Fibroblast of lung (primary cell): ENCODE measurements at places on chromosomes 7 and 10. TPM values are rescaled to one million over a fixed set of nuclear protein-coding genes. Genes with fewer than 3 reads are reported as not detected.

ICA1 gene
- under 0.01 and 0.17 TPM in 2 replicates for total RNA-seq

DNA sequence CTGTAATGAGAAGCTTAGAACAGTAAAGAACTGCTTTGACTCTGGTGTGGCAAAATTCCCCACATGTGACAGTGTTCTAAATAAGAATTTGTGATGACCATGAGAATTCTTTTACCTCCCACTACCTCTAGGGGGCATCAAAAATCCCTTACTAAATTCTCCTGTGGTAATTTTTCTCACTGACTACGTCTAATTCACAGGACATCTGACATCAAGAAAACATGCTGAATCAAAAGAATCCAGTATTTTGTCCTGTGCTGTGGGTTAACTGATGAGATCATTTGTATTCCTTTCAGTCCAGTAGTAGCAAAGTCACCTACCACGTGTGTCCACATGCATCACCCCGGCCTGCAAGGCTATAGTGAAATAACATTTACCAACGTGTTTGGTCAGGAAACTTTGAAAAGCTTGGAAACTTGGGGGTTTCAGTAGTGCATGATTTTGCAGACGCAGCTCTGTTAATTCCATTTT lies 103.8 kb downstream of the ATE1 start:
- peak; percentile 61 for DNase-seq

STK31 gene
- total RNA-seq, result under 0.01 and 0.17 TPM in 2 replicates

GRCh38 chr10:97311111-97311626 lies 7.9 kb upstream of the FRAT1 start:
- no peak for DNase-seq

DNA sequence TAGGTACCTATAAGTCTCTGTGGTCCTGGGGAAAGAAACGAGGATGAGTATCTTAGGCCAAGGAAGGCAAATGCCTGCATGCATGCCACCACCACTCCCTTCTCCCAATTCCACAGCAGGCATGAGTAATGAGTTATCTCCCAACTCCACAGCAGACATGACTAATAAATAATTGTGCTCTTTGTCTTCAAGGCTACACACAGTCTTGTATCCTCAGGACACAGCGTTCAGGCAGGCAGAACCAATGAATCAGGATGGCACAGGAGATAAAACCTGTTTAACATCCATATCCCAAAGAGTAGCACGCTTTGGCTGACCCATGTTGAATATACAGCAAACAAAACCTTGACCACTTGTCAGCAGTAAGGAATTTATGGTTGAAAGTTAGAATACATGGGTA lies 229.7 kb upstream of the NFE2L3 start:
- no peak for DNase-seq

GIMAP8 gene
- total RNA-seq, result under 0.01 TPM in 2 replicates

TMEM213 gene
- total RNA-seq, result not detected in 2 replicates

DNA sequence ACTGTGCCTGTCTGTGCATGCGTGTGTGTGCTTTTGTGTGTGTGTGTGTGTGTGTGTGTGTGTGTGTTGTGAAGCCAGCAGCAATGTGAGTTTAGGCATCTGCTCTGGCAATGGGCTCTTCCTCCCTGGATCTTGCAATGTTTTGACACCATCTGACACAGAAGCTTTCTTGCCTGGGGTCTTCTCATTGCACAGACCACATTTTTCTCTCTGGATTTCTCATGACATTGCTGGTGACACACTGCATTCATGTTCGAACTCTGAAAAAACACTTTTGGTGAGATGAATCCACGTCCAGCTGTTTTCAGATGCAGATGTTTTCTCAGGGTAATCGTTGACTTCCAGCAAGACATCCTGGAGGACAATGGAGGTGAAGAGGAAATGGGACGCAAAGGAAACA lies 63.0 kb upstream of the FZD8 start:
- no peak for DNase-seq

DNA sequence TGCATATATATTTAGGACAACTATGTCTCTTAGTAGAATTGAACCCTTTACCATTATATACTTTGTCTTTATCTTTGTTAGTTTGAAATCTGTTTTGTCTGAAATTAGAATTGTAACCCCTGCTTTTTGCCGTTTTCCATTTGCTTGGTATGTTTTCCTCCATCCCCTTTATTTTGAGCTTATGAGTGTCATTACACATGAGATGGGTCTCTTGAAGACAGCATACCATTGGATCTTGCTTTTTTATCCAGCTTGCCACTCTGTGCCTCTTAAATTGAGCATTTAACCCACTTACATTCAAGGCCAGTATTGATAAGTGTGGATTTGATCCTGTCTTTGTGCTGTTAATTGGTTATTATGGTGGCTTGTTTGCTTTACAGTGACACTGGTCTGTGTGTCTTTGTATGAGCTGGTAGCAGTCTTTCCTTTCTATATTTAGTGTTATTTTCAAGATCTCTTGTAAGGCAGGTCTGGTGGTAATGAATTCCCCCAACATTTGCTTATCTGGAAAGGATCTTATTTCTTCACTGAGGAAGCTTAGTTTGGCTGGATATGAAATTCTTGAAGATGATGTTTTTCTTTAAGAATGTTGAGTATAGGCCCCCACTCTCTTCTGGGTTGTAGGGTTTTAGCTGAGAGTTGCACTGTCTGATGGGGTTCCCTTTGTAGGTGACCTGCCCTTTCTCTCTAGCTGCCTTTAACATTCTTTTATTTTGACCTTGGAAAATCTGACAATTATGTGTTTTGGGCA lies 149.5 kb downstream of the AHR start:
- no peak for DNase-seq

DNA sequence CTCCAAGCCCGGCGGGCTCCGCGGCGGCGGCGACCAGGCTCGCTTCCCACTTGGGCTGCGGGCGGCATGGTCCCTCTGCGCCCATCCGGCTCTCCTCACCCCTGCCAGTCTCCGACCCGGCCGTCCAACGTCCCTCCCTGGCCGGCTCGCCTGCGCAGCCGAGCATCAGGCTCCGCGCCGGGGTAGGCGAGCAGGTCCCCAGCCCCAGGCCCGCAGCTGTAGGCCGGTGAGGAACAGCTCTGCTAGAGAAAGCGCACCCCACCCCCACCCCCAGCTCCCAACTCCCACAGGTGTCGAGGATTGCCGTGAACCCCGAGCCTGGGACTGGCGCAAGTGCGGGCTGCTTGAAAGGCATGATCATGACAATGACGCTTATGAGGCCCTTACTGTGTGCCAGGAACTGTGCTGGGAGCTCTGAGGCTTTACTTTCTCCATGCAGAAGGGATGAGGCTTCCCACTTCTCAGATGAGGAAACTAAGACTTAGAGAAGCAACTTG lies 20.8 kb upstream of the PAX2 start:
- DNase-seq, result no peak

DNA sequence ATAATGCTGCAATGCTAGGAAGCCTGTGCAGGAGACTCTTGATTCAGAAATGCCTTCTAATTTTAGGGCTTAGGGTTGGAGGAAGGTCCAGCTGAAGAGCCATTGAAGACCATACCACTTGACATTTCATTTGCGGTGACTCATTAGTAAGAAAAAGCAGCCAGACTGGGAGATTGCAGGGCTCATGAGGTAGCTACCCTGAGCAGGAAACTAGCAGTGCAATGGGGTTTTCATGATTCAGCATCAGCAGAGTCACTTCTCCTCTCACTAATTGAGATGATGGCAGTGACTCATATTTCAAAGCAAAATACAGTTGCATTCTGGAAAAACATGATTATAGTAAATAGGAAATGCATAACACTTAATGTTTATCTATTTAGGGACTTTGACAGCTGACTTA lies 434.1 kb downstream of the DNAJB9 start:
- peak; percentile 79 for DNase-seq

DNA sequence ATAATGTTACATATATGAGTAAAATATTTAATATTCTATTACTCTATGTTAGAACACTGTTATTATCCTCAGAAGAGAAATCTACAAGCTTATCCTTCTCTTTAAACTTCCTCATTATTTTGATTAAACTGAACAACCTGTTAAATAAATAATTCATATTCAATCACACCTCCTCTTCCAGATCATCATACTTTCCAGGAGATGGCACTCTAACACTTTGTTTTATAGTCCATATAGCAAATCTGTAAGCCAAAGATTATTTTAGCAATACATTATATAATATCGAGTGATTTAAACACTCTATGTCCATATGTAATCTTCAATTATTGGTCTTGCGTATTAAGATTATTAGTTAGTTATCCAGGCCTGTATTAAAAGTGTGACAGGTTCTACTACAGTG lies 694.1 kb downstream of the ANKRD7 start:
- peak; percentile 6 for DNase-seq

DNA sequence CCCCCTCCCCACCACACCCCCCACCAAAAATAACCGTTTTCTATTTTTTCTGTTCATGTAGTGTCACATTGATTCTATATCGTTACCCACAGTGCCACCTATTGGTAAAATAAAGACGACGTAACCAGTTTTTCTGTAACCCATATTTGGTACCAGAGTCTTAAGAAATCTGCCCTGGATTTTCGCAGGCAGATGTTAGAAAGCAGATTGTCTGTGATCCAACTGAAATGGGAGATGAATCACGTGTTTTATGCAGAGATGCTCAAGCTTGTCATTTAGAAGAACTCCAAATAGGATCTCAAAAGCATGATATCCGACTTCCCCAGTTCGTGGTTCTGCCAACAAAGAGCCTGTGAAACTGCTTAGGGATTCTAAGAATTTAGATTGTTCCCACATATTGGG lies 261.1 kb upstream of the CSTF2T start:
- DNase-seq, result peak; percentile 87

DNA sequence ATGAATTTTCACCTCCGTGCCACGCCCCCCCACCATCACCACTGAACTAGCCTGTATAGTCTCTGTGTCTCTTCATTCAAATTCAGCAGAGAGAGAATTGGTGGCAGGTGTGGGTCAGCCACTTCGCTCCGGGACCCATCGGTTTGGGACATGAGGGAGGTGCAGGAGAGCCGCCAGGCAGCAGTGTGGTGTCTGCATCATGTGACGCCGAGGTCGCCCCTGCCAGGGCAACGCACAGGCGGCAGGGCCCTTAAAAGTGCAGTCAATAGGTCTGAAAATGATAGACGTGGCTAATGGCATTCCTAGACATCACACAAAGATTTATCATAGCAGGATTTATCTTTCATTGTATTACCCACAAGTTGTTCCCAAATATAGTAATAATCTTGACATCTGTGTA lies 100.6 kb upstream of the RNF32 start:
- DNase-seq, result no peak

CPN1 gene
- not detected in 2 replicates for total RNA-seq

DNA sequence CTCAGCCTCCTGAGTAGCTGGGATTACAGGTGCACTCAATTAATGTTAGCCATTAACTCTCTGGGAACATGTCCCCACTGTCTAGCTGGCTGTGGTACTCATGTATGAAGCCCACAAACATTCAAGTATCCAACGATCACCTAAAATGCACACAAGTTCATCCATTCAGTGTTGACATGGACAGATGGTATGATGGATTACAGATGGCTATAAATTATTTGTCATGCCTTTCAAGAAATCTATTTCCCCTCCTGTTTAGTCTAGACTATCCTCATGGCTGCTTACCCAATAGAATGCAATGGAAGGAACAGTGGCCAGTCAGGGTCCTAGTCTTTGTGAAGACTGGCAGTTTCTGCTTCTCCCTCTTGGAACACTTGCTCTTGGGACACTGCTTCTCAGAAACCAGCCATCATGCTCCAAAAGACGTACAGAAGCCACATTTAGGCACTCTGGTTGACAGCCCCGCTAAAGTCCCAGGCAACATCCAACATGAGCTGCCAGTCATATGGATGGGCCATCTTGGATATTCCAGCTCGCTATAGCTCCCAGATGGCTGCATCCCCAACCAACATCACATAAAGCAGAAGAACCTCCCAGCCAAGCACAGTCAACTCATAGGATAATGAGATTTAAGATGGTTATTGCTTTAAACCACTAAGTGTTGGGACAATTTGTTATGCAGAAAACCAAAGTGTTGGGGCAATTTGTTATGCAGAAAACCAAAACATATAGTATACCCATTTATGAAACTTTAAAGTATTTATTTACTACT lies 33.1 kb downstream of the MYL10 start:
- DNase-seq, result no peak

C10orf90 gene
- 0.17 TPM in 1 of 2 replicates, not detected in the other for total RNA-seq

DNA sequence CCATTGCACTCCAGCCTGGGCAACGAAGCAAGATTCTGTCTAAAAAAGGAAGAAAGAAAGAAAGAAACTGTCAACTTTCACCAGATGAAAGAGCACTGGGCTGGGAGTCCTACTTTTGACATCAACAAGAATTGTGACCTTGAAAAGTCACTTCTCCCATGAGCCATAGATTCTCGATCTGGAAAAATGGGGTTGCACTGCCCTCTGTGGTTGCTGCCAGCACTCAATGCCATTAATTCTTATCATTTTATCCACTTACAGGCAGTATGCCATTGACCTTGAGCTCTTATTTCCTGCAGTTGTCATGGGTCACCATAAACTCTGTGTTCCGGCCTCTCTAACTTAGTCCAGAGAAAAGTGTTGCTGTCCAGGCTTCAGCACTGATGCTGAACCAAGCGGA lies 137.2 kb downstream of the NOC3L start:
- peak; percentile 35 for DNase-seq

CFTR gene
- total RNA-seq, result under 0.01 and 0.26 TPM in 2 replicates

- peak; percentile 100 for DNase-seq
These were observed 3.7 kb downstream of the PLPP4 start for GRCh38 chr10:120460776-120461175.

- no peak for DNase-seq
These were observed 49.3 kb downstream of the PRKAG2 start for GRCh38 chr7:151827620-151828019.

C10orf67 gene
- under 0.01 TPM in 2 replicates for total RNA-seq

GPRIN2 gene
- not detected in 2 replicates for total RNA-seq

DNA sequence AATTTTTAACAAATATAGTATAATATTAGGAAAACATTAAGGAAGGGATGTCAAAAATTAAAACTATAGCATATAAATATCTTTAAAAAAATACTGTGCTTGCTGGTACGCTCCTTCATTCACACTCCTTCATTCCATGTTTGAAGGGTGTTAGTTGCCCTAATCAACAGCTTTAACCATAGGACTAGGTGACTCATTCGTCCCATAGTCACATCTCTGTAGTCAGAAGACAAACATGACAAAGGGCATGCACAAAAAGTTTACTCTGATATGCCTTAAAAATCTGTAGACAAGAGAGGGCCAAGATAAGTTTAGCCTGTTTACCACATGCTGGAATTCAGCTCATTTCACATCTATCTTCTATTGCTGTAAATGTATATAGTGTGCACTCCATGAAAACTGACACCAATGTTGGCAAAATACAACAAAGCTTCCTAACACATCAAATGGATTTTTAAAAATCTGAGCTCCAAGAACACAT lies 646 bp downstream of the FAM13C start:
- DNase-seq, result no peak

CBX3 gene
- total RNA-seq, result 105 and 121 TPM in 2 replicates

GRCh38 chr7:2451171-2452073 lies 24.8 kb downstream of the GRIFIN start:
- peak; percentile 63 for DNase-seq

GRCh38 chr7:29490094-29490607 lies 73.5 kb upstream of the PRR15 start:
- no peak for DNase-seq

FGFBP3 gene
- total RNA-seq, result 0.26 and 0.50 TPM in 2 replicates

DNA sequence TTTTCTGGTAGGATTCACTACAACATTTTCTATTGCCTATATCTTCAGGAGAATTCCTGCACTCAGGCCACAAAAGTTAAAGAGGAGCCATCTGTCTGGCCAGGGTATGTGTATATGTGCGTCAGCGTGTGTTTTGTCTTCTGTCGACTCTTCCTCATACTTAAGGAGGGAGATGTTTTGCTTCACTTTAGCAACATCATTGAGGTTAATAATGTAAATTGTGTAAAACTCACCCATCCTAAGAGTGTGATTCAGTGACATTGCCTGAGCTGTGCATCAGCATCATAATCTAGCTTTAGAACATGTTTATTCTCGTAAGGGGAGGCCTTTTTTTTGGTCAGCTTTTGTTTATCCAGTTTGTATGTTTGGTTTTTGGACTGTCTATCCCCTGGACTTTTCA lies 23.7 kb downstream of the FBH1 start:
- no peak for DNase-seq
